Mesothelial cell of epicardium (in vitro differentiated cells): ENCODE measurements at places on chromosomes 6 and 20. TPM values are rescaled to one million over a fixed set of nuclear protein-coding genes. Genes with fewer than 3 reads are reported as not detected.

DNA sequence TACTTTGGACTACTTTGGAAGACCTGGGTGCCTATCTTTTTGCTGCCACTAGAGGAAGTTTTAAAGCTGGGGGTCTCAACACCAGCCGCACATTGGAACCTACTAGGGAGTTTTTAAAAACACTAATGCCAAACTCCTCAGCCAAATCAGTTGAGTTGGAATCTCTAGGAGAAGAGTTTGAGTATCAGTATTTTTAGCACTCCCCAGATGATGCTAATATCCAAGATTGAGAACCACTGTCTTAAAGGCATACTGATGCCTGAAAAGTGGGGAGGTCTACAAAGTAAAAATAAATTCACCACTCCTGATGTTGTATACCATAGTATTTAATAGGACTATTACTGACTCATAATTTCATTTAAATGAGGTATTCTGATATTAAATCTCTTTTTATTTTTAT is 62.9 kb upstream of the COL21A1 start:
- DNase-seq: no peak

GRCh38 chr6:154164397-154164796 is 125.4 kb downstream of the OPRM1 start:
- no peak for DNase-seq

DNA sequence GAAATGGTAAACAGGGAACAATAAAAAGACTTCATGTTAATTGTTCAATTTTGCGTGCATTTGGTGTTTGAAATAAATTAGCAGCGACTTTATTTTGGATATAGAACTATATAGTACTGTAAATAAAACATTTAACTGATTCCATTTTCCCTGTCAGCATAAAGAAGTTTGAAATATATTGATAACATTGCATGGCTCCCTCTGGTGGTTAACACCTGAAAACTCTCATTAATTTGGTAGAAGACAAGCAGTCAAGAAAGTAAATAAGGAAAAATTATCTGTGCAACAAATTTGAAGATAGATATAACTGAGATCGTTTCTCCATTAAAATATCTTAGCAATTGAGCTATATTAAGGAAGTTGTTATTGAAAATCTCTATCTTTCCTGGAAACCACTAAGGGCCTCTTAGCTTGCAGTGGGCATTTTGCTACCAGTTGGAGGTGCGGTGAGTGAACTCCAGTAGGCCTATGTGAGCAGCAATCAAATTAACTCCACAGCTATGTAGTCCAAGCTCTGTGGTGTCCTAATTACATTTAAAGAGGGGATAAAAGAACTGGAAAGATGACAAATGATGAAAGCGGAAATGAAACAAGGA is 435.7 kb upstream of the FKBP1C start:
- no peak for DNase-seq

DNA sequence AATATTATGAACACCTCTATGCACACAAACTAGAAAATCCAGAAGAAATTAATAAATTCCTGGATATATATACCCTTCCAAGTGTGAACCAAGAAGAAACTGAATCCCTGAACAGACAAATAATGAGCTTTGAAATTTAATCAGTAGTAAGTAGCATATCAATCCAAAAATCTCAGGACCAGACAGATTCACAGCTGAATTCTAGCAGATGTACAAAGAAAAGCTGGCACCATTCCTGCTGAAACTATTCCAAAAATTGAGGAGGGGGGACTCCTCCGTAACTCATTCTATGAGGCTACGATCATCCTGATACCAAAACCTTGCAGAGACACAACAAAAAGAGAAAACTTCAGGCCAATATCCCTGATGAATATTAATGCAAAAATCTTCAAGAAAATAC is 67.0 kb upstream of the PDE7B start:
- DNase-seq: no peak

- no peak for DNase-seq
Observed at GRCh38 chr6:32643904-32644303, 6.7 kb downstream of the HLA-DQA1 start.

DNA sequence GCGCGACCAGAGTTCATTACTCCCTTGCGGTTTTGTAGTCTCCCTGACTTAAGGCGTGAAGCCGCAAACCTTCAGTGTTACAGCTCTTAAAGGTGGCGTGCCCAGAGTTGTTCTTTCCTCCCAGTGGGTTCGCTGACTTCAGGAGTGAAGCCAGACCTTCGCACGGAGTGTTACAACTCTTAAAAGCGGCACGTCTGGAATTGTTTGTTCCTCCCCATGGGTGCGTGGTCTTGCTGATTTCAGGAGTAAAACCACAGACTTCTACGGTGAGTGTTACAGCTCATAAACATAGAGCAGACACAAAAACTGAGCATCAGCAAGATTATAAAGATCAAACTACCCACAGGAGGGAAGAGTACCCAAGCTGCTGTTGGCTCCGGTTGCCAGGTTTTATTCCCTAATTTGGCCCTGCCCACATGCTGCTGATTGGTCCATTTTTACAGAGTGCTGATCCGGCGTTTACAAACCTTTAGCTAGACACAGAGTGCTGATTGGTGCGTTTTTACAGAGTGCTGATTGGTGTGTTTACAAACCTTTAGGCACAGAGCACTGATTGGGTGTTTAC is 10.4 kb downstream of the TMEM14C start:
- DNase-seq: no peak

DNA sequence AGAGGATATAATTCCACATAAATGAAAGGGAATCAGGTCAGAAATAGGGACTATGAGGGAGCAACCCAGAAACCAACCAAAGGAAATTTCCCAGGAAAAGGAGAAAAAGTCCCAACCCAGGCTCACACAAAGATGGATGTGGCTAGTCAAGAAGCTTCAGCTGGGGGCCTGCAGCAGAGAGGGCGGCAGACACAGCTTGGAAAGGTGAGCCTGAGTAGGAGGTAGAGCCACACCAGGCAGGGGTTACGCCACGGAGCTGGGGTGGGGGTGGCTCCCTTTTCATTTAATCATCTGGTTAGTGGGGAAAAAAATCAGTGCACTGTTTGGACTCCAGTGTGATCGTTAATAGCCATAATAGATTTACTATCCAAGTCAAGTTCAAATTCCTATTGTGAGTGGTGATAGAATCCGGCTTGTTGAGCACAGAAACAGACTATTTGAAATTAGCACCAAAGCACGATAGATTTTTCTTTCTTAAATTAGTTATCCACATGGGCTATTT is 220.6 kb downstream of the TPBG start:
- DNase-seq: no peak

DNA sequence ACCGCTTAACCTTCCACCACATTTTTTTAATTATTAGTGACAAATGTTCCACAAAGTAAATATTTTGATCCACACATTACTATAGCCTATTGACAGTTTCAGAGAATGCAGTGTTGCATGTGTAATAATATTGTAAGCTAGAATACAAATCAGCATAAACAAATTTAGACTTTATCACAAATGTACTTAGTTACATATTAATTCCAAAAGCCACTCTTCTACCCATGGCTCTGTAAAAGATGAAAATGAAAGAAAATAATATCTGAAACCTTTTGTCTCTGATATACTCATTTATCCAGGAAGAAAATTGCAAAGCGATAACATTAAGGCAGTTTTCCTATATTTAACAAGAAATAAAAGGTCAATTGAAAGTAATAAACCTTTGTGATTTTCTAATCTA is 954.0 kb upstream of the MAN1A1 start:
- no peak for DNase-seq

DNA sequence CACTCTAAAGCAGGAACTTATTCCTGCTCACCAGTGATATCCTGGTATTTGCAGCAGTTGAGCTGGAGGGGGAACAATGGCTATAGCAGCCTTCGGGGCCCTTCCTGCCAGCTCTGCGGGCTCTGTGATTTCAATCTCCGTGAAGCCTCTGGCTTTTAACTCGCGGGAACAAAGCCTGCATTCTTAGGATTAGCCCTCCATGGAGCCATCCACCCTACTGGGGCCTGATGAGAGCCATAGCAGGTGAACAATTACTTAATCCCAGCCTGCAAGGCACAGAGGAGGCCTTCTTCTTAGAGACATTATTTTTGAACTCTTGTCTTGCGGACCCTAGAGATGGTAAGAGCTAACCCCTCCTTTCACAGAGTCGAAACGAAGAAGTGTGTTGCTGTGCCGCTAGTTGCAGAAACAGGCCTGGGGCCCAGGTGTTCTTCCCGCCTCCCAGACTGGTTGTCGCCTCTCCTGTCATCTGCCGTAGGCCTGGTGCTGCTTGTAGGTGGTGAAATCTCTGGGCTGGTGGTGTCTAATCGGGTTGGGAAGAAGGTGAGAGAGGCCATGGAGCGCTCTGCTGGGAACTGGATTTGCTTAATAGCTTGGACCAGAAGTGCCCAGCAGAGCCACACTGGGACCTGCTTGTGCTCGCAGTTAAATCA is 9.7 kb downstream of the GHRH start:
- DNase-seq: no peak

- no peak for DNase-seq
Observed at GRCh38 chr6:140601021-140601808, 1226.8 kb upstream of the CITED2 start.

GRCh38 chr20:36460648-36461599 is 80.4 kb upstream of the MYL9 start:
- DNase-seq: peak; percentile 94

GRCh38 chr20:2729791-2730190 is 37.2 kb downstream of the EBF4 start:
- DNase-seq: no peak

DNA sequence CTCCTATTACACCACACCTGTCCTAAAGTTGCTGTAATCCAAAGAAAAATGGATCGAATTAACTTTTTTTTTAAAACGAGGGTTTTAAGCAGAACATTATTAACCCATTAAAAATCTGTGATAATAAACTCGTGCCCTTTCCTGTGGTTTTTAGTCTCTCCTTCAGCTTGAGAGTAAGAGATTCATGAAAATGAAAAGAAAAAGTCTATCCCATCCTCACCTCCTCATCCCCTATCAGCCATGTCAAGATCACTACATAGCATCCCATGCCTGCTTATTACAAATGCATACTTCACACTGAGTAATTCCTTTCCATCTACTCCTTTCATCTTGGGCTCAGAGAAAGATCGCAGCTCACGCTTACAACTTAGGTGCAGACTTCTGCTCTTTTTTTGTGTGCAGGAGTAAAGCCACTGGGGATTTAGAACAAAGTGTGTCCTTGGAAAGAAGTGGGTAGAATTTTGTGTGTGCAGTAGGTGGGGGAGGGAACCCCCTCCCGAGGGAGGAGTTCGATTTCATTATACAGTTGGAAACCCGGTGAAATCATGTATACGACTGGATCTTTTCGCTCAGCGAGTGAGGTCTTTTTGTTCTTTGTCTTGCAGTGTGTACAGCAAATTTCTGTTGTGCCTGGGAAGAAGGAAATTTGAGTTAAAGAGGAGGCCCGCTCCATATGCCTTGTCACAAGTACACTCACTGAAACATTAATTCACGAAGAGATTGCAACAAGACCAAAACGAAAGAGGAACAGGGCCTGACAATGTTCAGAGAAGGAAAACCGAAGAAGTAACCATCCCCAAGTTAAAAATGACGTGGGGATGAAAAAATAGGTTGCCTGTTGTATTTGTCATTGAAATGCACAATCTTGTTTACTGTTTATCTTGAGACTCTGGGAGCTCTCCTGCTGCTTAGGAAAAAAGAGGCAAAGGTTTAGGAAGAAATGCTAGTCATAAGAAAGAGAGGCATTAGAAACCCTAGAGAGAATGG is 146.5 kb upstream of the ZNF217 start:
- no peak for DNase-seq

- no peak for DNase-seq
Observed at GRCh38 chr6:143125455-143125854, 64.8 kb downstream of the AIG1 start.

DNA sequence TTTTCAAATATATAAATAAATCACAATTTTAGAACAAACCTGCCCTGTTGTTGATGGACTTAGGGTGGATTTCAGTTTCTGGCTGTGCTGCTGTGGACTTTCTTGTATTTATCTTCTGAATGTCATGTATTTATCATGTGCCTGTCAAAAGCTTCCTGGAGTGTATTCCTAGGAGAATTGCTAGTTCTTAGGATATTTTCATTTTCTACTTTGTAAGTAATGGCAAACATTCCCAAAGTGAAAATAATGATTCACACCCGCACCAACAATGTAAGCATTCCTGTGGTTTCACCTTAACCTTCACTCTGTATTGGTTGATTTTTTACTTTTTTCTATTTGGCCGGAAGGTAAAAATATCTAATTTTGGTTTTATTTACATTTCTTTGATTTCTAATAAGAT is 387.8 kb downstream of the SMOC2 start:
- DNase-seq: no peak

DNA sequence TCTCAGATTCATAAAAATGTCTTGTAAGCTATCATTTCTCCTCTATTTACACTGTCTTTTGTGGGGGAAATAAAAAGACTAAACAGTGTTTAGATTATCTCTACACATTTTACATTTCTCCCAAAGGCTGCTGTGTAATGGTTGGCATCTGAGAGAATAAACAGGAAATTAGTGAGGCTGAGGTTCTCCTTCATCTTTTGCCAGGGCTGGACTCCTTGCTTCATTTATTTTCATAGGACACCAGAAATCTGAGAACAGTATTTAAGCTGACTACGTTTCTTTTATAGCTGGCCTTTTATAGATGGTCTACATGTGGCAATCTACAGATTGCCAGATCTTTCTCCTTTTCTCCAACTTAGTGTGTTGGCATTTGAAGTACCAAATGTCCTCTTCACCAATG is 41.5 kb downstream of the PLCB4 start:
- DNase-seq: no peak

DNA sequence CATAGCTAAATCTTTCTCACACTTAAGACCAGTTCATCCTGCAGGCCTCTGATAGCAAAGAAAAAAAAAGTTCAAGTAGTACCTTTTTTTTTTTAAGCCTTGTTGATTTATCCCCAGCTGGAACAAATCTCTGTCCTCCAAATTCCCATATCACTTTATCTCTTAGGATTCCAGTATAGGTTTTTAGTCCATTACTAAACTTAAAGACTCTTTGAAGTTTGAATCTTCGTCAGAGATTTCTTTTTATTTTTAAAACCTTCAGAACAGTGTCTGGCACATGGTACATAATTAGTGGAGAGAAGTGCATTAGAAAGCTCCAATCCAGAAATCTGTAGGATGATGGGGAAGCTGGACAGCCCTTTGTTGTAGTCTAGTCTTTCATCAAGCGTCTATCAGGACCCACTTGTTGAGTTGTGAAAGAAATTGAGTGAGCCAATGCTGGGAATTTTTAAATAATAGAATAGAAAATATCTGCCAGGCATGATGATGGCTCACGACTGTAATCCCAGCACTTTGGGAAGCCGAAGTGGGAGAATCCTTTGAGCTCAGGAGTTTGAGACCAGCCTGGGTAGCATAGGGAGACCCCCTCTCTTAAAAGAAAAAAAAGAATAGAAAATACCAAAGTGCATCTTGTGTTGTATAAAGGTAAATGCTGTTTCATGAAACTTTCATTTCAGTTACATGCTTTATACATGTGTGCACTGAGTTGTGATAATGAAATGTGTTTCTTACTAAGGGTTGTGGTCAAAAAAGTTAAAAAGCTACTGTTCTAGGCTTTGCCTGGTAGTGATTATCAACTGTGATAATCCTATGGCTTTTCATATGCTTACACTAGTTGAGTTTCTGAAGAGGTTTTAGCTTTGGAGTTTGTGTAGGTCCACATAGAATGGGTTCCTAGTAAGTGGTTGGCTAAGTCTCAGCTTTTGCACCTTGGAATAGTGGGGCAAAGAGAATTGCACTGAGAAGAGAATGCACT is 3.2 kb downstream of the NFYA start:
- no peak for DNase-seq

The TRAPPC3L gene
- 1.7 to 2.3 TPM (median 2.1 TPM) in 3 replicates for total RNA-seq

The RRAGD gene
- total RNA-seq: 5.6 to 6.9 TPM (median 5.6 TPM) in 3 replicates

The GPR63 gene
- 17.5 to 18.5 TPM (median 17.9 TPM) in 3 replicates for total RNA-seq

The MICB gene
- total RNA-seq: 0.31 TPM in 1 of 3 replicates, not detected in the others

The DCBLD1 gene
- total RNA-seq: 30.1 to 34.5 TPM (median 30.8 TPM) in 3 replicates

The OTOR gene
- not detected in 3 replicates for total RNA-seq
